Inflammatory macrophage (primary cell): ENCODE measurements at places on chromosomes 6 and 20.

GRCh38 chr6:106446287-106446885 is 85.9 kb downstream of the CRYBG1 start:
- DNase-seq, result no peak

GRCh38 chr20:19885939-19886660 is 128.0 kb downstream of the RIN2 start:
- DNase-seq, result peak; percentile 16

- no peak for DNase-seq
These were observed 302.7 kb upstream of the ZFP64 start for GRCh38 chr20:52494244-52494643.

- DNase-seq, result no peak
These were observed 26.7 kb upstream of the AKIRIN2 start for GRCh38 chr6:87728706-87729105.

DNA sequence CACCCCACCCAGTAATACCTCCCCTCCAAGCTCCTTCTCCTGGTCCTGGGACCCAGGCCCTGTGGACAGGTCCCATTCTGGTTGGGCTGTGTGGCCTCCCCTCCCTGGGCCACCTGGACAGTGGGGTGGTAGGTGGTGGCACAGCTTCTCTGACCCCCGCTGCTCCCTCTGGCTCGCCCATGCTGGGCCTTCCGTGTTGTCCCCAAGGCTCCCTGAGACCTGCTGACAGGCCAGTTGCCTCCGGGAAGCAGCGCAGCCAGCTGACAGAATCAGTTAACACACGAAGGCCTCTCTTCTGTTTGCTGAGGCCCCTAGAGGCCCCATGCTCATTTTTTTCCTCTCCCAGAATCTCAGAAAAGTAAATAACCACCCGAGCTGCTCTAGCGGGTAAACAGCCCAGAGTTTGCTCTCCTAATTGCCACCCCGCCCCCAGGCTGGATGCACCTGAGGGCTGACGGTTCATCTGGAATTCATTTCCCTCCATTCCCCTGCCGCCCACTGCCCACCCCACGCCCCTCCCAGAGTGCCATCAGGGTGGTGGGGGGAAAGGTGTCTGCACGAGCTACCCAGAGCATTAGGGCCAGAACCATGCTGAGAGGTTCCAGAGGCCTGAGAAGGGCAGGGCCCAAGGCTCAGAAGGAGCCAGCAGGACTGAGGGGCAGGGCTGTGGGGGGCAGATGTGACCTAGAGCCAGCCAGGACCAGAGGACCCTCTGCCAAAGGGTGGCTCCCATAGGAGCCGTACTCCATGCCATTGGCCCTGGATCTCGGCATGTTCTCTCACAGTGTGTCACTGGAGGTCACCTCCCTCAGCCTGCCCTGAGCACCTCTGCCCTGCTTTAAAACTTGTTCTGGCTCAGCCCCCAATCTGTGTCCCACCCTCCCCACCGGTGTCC is 157.5 kb downstream of the GRM4 start:
- no peak for DNase-seq

DNA sequence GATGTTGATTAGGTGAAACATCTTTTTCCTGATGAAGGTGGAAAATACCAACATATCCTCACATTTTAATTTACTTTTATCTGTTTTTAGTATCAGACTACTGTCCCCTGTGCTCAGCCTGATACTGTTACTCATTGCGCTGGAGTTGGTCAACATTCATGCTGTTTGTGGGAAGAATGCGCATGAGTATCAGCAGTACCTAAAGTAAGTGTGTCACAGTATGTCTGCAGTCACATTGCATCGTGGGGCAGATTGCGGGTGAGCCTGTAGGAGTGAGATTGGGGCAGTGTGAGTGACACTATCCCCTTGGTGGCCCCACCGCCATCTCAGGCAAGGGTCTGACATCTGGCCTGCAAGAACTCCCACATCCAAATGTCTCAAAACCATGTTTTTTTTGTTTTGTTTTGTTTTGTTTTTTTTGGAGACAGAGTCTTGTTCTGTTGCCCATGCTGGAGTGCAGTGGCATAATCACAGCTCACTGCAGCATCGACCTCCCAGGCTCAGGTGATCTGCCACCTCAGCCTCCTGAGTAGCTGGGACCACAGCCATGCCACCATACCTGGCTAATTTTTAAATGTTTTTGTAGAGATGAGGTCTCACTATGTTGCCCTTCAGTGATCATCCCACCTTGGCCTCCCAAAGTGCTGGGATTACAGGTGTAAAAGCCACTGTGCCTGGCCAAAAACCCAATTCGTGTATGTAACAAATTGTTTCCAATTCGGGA is 27.8 kb downstream of the ERMARD start:
- no peak for DNase-seq

- DNase-seq, result no peak
These were observed 237.0 kb downstream of the BCKDHB start for GRCh38 chr6:80343511-80343910.

DNA sequence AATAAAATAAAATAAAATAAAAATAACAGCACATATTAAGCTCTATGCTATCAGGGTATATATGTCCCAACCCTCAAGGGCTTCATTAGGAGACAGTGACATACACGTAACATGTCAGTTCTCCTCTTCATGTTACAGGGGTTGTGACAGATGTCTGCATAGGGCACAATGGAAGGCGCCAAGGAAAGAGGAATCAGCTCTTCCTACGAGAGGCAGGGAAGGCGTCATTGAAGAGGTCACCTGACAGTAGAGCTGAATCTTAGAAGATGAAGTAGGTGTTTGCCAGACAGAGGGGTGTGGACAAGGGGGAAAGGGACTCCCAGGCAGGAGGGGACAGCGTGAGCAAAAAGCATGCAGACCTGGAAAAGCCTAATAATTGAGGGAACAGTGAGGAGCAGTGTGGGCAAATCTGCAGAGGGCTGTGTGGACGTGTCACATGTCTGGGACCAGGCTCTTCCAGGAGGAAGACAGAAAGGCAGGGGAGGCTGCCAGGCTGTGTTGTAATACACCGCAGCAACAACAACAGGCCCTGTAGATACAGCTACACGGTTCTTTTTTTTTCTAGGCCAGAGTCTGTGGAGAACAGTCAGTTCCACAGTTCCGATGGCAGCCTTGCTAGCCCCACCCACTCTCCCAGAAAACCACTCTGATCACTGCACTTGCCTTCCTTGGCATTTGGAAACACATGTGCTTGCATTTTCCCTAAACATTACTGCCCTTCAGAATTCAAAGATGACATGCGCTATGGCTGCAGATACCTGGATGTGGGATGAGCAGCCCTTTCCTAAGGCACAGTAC is 2.5 kb upstream of the FKBP5 start:
- peak; percentile 92 for DNase-seq

- DNase-seq, result peak; percentile 40
These were observed 72.7 kb downstream of the TRAM2 start for GRCh38 chr6:52503851-52504781.

DNA sequence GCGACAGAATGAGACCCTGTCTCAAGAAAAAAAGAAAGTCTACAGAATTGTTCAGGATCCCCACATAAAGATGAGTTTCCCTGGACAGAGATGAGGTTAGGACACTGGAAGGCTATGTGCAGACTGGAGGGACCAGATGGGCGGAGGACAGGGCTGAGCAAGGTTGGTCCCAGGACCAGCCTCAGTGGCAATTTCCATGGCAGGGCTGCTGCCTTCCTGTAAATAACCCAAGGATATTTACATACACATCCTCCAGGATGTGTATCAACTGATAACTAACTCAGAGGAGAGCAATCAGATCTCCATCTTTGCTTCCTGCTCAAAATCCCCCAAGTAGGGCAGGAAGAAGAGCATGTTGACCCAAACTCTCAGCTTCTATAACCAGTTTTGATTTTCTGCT is 58.8 kb downstream of the RSPH3 start:
- no peak for DNase-seq

DNA sequence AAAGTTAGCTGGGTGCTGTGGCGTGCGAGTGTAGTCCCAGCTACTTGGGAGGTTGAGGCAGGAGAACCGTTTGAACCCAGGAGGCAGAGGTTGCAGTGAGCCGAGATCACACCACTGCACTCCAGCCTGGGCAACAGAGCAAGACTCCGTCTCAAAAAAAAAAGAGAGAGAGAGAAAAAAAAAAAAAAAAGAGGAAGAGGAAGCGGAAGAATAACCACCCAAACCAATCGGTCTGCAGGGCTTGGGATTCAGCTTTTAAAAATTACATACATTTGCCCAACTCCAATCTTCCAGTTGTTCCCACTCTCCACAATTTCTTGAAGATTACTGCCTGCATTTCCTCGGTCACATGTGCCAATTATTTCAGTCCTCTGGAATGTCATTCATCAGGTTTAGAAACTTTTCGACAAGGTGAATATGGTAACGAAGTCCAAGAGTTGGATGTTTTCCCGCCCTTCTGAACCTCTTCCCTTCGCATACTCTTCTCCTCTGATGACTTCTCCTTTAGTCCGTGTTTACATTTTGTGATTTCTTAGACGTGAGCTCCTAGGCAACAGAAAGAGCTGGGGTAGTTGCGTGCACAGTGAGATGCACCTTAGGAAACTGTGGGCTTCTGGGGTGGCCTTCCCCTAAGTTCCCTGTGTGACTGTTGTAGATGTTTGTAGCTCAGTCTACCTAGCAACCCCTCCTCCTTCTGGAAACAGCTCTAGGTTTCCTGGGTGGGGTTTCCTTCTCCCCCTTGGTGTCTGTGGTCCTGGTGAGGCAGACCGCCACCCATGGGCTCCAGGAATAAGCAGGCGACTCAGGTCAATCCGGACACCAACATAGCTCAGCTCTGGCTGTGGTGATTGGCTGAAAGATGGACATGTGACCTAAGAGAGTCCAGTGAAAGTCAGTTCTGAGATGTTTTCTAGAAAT is 63.0 kb upstream of the NCOA3 start:
- peak; percentile 64 for DNase-seq

- DNase-seq, result peak; percentile 26
These were observed 199.1 kb downstream of the SCP2D1 start for GRCh38 chr20:19012676-19013075.

DNA sequence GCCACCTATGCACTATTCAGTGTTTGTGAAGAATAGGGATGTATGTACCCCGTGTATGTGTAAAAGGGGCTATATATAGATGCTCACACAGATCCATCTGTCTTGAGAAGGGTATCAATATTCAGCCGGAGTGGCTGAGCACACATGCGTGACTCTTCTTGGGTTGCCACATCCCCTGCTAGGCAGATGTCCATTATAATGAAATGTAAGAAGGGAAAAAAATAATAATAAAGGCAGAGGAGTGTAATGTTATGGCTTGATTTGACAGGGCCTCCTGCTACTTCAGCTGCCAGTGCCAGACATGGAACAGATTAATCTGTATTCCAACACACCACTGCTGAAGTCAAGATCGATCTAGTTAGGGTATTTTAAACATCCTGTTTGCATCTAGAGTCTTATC is 74.2 kb upstream of the VSTM2L start:
- no peak for DNase-seq

DNA sequence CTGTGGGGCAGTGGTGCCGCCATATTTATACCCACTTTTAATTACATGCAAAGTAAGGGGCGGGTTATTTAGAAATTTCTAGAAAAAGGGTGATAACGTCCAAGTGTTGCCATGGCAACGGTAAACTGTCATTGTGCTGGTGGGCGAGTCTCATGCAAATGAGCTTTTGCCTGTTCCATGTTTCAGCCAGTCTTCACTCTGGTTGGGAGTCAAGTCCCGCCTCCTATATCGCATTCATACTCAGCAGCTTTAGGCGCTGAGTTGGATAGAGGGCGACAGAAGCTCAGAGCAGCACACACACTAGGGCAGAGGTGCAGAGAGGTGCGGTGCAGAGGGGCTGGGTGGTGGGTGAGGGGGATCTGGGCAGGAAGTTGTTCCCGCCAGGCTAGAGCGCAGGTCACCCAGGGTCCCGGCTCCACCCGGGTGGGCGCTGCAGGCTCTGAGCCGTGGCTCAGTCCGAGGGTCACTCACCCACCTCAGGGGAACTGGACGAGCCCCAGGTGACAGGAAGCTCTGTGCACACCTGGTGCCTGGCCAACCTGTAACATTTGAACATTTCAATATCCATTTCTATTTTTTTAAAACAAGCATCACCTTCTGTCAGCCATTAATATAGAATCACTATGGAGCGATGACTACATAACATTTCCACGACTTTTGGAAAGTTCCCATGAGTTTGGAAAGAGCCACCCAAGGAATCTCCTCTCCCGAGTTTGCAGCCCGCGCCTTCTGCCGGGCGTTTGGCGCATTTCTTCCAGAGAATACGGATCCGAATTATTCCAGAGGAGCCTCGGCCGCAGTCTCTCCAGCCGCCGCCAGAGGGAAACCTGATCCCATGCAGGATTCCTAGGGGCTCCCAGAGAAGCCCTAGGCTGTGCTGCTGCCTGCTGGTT is 89.1 kb upstream of the PHACTR3 start:
- peak; percentile 45 for DNase-seq

GRCh38 chr6:3273707-3274521 is 15.2 kb downstream of the PSMG4 start:
- DNase-seq, result no peak

GRCh38 chr6:25217829-25218228 is 61.3 kb upstream of the CARMIL1 start:
- no peak for DNase-seq

- DNase-seq, result peak; percentile 1
These were observed 115.8 kb downstream of the MRPL14 start for GRCh38 chr6:44011350-44011920.

GRCh38 chr20:57500962-57501361 is 24.0 kb downstream of the CTCFL start:
- DNase-seq, result no peak

- DNase-seq, result no peak
These were observed 558.6 kb downstream of the UTRN start for GRCh38 chr6:144843701-144844100.

- no peak for DNase-seq
These were observed 19.2 kb downstream of the BLTP3A start for GRCh38 chr6:34810936-34811632.

GRCh38 chr6:29764422-29765196 is 41.4 kb downstream of the HLA-F start:
- DNase-seq, result peak; percentile 22

- DNase-seq, result no peak
These were observed 5.4 kb upstream of the CPXM1 start for GRCh38 chr20:2805689-2806350.

DNA sequence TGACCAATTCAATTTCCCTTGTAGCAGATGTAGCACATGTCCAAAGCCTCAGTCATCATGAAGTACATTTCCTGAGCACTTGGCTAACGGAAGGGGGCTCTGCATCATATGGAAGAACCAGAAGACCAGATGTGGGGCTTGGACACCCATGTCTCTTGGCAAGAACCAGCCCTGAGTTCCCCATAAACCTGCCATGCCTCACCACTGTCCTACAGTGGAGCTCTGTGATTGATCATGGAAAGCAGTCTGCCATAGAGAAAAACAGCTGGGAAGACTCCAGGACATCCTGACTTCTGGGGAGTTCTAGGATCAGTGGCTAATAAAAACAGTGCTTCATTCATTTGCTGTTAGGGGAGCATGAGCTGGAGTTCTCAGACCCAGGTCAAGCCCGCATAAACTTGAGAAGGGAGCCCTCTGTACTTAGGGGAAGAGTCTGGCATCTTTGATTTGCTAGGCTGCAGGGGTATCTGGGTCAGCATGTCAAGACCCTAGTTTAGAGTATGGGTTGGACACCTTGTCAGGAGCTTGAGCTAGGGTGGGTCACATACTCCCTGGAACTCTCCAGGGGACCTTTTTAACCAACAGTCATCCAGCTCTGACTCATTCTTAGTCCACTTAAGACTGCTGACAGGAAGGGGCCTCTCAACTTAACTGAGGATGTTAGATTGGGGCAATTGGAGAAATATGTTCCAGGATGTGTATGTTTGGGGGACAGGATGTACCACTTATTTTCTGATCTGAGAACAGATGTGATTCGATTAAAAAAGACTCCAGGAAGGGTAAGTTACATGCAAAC is 26.3 kb upstream of the TRAM2 start:
- DNase-seq, result peak; percentile 29

GRCh38 chr6:143877584-143878271 is 13.5 kb downstream of the ZC2HC1B start:
- DNase-seq, result no peak
